ENCODE measurements at places on chromosomes 12 and 14.

- DNase-seq, result peak; percentile 21
These were observed 943.0 kb downstream of the GALC start for GRCh38 chr14:87049950-87050349.

GRCh38 chr12:111753144-111753881 lies 13.4 kb upstream of the ALDH2 start:
- peak; percentile 40 for DNase-seq

GRCh38 chr12:10167599-10167998 lies 4.3 kb downstream of the OLR1 start:
- DNase-seq, result no peak

DNA sequence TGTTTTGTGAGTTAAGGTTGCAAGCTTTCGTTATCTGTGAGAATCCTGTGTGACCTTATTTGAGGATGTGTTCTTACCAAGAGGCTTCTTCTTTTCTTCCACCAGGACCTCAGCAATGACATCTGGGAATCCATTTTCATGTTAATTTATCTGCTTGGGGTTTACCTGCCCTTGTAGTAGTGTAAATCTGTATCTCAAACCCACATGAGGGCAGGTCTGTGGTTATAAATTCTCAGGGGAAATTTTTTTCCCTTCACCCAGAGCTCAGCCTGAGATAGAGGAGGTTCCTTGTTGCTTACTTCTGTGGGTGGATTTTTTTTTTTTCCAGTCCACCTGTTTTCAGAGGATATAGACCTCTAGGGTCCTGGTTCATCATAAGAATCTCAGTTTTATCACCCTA lies 70.8 kb downstream of the AKAP6 start:
- DNase-seq, result no peak

DNA sequence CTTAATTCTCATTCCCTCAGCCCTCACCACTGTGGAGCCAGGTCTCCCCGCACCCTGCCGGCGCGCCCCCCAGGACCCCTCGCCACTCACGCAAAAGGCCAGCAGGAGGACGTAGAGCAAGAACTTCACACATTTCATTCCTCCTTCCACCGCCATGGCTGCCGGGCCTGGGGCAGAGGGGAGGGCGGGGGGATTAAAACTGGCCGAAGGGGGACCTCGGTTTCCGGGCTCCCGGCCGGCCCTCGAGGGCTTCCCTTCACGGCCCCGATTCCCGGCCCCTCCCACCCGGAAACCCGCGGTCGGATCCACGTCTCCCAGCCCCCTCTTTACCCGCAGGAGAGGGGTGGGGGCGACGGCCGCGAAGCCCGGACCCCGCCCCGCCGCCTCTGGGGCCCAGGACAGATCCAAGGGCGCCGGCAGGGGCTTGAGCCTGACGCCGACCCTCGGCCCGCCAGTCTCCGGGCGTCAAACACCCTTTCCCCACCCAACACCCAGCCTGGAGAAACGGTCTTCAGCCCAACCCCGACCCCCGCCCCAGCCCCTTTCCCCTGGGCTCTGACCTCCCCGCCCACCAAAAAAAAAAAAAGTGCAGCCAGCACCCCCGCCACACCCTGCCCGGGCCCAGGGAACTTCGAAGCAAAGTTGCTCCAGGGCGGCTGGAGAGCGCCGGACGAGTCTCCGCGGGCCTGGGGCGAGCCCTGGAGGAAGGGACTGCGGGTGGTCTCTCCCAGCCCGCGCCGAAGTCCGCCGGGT lies 447 bp downstream of the CD63 start:
- DNase-seq, result peak; percentile 80

DNA sequence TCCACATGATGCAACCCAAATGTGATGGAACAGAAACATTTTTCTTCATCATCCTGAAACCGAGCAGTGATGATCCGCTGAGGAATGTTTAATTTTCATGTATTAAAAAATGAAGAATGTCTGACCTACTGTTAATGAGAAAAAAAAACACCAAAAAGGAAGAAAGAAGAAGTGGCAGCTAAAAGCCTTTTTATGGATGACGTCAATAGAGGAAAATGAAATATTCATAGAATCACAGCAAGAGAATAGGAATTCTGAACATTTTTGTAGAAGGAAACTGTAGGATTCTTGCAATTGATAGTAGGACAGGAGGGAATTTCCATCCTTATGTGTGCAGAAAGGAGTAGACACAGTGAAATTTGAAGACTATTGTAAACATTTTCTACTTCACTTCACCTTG lies 112.9 kb downstream of the PRKCH start:
- no peak for DNase-seq

GRCh38 chr12:4448943-4449850 lies 3.6 kb upstream of the FGF6 start:
- no peak for DNase-seq

- no peak for DNase-seq
These were observed 111.2 kb upstream of the FLRT2 start for GRCh38 chr14:85418721-85419120.

DNA sequence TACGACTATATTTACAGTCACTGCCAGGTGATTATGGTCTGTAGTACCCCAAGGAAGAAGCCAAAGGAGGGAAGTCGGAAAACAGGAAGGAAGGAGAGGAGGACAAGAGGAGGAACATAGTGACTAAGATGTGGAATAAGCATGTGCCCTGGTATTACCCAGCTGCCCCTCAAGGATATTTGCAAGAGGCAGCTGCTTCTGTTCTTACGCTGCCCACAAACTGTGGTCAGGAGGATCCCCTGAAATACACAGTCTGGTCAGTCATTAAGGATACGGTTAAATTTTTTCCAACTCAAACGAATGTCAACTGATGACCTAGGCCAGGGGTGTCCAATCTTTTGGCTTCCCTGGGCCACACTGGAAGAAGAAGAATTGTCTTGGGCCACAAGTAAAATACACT lies 126.5 kb downstream of the CMAS start:
- peak; percentile 46 for DNase-seq

Measured in LHCN-M2 (cell line).